HFFc6 (cell line): ENCODE measurements at places on chromosomes 6 and 20. TPM values are rescaled to one million over a fixed set of nuclear protein-coding genes. Genes with fewer than 3 reads are reported as not detected.

RFX6 gene
- total RNA-seq = not detected in 2 replicates

GABRR1 gene
- total RNA-seq = not detected in 3 replicates

GRCh38 chr6:1336246-1336843 is 24.4 kb downstream of the FOXQ1 start:
- H3K27me3 ChIP-seq = peaks cover 7% of the 10 kb centered on the region; the same call in 1 of the 2 replicates
- DNase-seq = no peak
- peaks cover 42% of the 10 kb centered on the region for H3K4me1 ChIP-seq
- H3K27ac ChIP-seq = no peak overlapping the region

DNA sequence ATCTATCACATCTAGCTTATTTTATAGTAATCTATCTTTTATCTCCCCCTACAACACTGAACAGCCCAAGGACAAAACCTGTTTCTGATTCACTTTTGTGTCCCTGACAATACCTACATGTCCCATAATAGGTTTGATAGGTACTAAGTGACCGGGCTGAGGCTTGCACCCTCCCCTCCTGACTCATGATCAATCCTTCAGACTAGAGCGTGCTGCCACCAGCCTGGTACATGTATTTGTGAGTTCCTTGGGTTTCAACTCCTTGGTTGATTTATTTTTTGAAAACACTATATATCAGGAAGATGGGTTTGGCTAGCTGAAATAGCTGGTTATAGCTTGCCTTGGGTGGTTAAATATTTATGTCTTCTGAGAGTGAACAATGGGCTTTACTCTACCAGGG is 41.6 kb upstream of the RAB23 start:
- peaks cover 96% of the 10 kb centered on the region for H3K4me1 ChIP-seq
- no peak for DNase-seq
- H3K27ac ChIP-seq = peak overlapping the region; percentile 98
- H3K36me3 ChIP-seq = peaks cover 13% of the 10 kb centered on the region

- H3K4me1 ChIP-seq = peaks cover 70% of the 10 kb centered on the region
- no peaks in the 10 kb centered on the region for H3K27me3 ChIP-seq
- DNase-seq = no peak
- H3K36me3 ChIP-seq = 0 out of 2 replicates have a peak, but pooled peaks cover 5% of the 10 kb centered on the region
Observed at GRCh38 chr6:24931296-24931695, 4.5 kb downstream of the RIPOR2 start.

DNA sequence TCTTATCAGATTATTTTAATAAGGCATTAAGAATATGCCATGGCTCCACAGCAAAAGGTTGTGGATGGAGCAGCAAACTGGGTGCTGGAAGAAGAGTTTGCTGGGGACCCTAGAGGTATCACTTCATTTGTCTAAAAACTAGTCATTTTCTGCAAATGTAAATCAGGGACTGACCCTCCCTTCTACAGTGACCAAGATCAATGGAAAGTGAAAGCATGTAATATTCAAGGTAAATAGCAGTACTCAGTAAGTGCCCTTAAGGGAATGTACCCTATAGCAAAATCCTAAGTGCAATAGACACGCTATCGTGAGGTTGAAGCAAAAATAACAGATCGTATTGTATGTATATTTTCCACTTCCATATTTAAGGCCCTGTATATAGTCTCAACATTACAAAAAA is 38.7 kb downstream of the TRDN start:
- H3K27me3 ChIP-seq = no peaks in the 10 kb centered on the region
- no peaks in the 10 kb centered on the region for H3K36me3 ChIP-seq
- H3K4me3 ChIP-seq = no peak overlapping the region
- H3K4me1 ChIP-seq = no peaks in the 10 kb centered on the region
- no peak overlapping the region for H3K27ac ChIP-seq

SLC26A8 gene
- total RNA-seq = not detected in 3 replicates

DNA sequence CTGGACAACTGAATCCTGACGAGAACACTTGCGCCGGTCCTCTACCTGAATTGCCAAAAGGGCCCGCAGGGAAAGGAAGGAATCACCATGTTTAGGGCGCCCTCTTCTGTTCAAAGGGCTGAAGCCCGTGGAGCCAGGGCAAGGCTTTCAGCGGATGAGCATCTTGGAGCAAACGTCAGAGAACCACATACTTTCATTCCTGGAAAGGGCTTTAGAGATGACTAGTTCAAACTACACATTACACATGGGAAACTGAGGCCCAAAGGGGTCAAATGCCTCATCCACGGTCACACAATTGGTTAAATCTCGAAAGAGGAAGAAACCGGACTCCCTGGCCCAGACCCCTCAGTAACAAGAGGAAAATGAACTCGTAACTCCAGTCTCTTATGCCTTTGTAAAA is 11.5 kb upstream of the ZNF133 start:
- H3K4me1 ChIP-seq = peaks cover 21% of the 10 kb centered on the region
- peak; percentile 38 for DNase-seq
- no peak overlapping the region for H3K27ac ChIP-seq
- peaks cover 19% of the 10 kb centered on the region for H3K27me3 ChIP-seq
- H3K36me3 ChIP-seq = no peaks in the 10 kb centered on the region

PSORS1C2 gene
- not detected in 3 replicates for total RNA-seq

GRCh38 chr6:64817525-64817924 is 889.5 kb downstream of the EYS start:
- H3K4me3 ChIP-seq = no peak overlapping the region
- H3K27me3 ChIP-seq = no peaks in the 10 kb centered on the region
- no peaks in the 10 kb centered on the region for H3K4me1 ChIP-seq
- no peak for DNase-seq
- no peaks in the 10 kb centered on the region for H3K36me3 ChIP-seq
- no peak overlapping the region for H3K27ac ChIP-seq

DNA sequence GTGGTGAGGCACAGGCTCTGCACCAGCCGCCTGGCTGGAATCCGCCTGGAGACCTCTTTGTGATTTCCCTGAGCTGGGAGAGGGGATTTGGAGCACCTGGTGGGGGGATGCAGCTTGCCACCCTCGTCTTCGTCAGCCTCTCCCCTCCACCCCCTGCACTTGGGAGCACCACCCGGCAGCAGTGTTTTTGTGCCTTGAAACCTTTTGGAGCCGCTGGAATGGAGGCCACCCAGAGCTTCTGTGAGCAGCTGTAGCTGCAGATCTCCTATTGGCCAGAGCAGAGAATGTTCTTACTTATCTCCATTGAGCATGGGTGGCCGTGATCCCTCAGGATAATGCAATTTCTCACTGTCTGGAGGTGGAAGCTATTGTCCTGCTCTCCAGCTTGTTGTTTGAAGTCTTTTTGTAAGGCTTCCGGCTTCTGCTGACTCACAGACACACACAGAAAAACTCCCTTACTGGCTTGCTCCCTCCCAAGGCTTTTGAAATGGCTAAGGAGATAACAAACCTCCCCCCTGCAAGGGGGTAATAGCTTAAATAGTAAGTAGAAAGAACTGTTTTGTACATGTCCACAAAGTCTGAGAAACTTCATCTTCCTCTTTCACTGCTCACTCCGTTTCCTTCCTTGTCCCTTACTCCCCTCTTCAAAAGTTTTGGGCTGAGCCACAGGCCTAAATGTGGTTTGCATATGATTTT is 271.2 kb downstream of the PRL start:
- no peaks in the 10 kb centered on the region for H3K27me3 ChIP-seq
- peaks cover 9% of the 10 kb centered on the region; the same call in 1 of the 2 replicates for H3K36me3 ChIP-seq
- DNase-seq = peak; percentile 29
- peak overlapping the region; percentile 73 for H3K27ac ChIP-seq
- H3K4me1 ChIP-seq = peaks cover 14% of the 10 kb centered on the region
- H3K4me3 ChIP-seq = no peak overlapping the region; the same call in 1 of the 2 replicates

NOL7 gene
- total RNA-seq = 70.4 to 85.3 TPM (median 84.6 TPM) in 3 replicates

DNA sequence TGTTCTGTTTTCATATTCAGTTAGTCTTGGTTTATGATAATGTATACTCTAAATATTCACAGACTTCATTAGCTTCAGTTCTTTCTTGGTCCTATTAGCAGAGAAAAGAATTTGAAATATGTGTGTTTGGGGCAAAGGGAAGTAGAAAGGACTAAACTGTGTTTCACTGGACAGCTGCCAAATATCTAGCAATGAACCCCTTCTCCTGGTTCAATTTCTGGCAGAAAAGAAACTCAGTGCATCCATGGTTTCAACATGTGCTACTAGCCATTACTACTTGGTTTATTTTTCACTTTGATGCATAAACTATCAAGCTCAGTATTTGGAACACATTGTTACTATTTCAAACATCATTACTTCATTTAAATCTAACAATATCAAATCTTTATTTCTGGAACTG is 43.6 kb downstream of the FBXL4 start:
- no peaks in the 10 kb centered on the region for H3K27me3 ChIP-seq
- peaks cover 13% of the 10 kb centered on the region; the same call in 1 of the 2 replicates for H3K4me1 ChIP-seq
- H3K36me3 ChIP-seq = peaks cover 30% of the 10 kb centered on the region
- H3K4me3 ChIP-seq = no peak overlapping the region
- no peak for DNase-seq

DNA sequence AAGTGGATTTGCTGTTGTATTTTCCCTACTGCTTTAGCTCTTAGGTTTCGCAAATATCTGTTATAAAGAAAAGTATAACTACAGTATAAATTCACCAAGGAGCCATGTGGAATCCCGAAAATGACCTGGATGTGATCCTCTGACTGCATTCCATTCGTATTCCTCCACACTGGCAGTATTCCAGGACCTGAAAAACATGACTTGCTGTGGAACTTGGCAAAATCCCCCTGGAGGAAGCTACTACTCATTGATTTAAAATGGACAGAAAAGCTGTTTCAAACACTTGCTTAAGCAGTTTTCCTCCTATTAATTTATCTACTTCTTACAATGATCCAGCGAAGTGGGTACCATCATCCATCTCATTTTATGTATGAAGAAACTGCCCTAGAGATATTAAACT is 13.3 kb upstream of the ENPP5 start:
- no peak overlapping the region for H3K27ac ChIP-seq
- peak; percentile 69 for DNase-seq
- H3K4me3 ChIP-seq = no peak overlapping the region
- H3K4me1 ChIP-seq = no peaks in the 10 kb centered on the region

MRAP2 gene
- total RNA-seq = not detected in 3 replicates

SMPDL3A gene
- total RNA-seq = 4.8 and 7.1 TPM in 2 replicates

DEFB124 gene
- total RNA-seq = not detected in 3 replicates

DNA sequence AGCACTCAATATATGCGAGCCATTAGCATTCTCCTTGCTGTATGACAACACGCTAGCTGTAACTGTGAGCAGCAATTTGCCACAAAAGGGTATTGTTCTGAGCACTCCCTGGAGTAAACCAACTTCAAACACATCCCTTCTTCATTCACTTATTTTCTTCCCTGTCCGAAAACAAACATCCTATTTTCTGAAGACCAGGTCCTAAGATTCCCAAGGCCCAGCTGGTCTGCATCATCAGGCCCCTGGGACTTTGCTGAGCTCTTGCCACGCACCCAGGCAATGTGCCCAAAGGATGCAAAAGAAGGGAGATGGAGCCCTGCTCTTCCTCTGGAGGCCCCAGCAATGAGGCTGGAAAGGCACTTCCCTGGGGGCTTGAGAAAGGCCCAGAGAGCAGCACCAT is 118.1 kb downstream of the PREX1 start:
- H3K27ac ChIP-seq = no peak overlapping the region
- peaks cover 6% of the 10 kb centered on the region for H3K27me3 ChIP-seq
- H3K4me1 ChIP-seq = no peaks in the 10 kb centered on the region
- H3K4me3 ChIP-seq = no peak overlapping the region
- DNase-seq = no peak

DNA sequence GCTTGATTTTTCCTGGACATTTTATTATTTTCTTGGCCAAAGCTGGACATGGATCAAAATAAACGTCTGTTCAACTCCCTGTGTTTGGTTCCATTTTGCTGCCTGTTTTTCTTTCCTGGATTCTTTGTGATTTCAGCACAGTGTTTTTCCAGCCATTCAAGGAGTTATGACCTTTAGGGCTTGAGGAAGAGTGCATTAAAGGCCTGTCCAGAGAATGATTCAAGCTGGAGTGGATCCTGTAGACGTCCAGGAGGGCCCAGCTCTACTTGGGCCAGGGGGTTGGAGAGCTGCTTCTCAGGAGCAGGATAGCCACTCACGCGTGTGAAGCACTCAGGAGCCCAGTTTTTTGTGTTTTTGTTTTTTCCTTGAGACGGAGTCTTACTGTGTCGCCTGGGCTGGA is 56.5 kb upstream of the IER3 start:
- H3K27ac ChIP-seq = no peak overlapping the region
- H3K27me3 ChIP-seq = no peaks in the 10 kb centered on the region; the same call in 1 of the 2 replicates
- no peak overlapping the region for H3K4me3 ChIP-seq
- DNase-seq = no peak
- H3K36me3 ChIP-seq = no peaks in the 10 kb centered on the region

PTK6 gene
- 0.07 to 0.09 TPM in 2 of 3 replicates, not detected in the other for total RNA-seq

MYLK4 gene
- 0.11 and 0.16 TPM in 2 replicates for total RNA-seq

DNA sequence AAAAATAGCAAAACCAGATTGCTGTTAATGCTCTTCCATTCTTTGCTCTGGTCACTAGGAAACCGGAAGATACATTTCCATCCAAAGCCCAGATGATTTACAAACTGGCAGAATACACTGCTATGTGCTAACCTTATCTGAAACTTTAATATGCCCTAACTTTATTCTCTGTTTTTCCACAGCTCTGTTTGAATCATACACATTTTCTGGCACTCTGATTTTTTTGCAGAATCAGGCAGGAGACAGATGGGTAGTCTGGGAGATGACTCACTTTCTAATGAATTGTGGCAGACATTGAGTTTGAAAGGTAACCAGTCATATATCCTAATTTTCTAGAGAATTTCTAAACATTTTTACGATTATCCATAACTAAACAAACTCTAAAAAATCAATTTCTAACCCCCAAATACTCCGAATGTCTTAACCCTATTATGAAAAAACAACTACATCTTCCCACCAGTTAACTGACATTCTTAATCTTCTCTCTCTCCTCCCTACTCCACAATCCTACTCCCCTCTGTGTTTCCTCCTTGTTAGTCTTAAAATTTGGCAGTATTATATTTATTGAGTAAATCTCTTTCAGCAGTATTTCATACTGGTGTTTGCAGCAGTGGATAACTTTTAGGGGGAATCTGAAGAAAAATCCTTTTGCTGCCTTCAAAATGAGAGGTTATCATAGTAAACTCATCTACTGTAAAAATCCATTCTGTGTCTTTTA is 63.5 kb downstream of the MAN1A1 start:
- peaks cover 4% of the 10 kb centered on the region; the same call in 1 of the 2 replicates for H3K36me3 ChIP-seq
- DNase-seq = no peak
- H3K27me3 ChIP-seq = no peaks in the 10 kb centered on the region
- H3K4me3 ChIP-seq = no peak overlapping the region

FUT9 gene
- not detected in 3 replicates for total RNA-seq

GRCh38 chr6:158571826-158572652 is 12.1 kb downstream of the TMEM181 start:
- H3K27ac ChIP-seq = no peak overlapping the region
- no peak for DNase-seq
- no peaks in the 10 kb centered on the region; the same call in 1 of the 2 replicates for H3K27me3 ChIP-seq
- H3K4me3 ChIP-seq = no peak overlapping the region

GSTA1 gene
- 0.28 to 0.33 TPM (median 0.30 TPM) in 3 replicates for total RNA-seq

- H3K27ac ChIP-seq = no peak overlapping the region
- no peaks in the 10 kb centered on the region for H3K36me3 ChIP-seq
- no peaks in the 10 kb centered on the region for H3K4me1 ChIP-seq
- DNase-seq = no peak
- no peak overlapping the region for H3K4me3 ChIP-seq
Observed at GRCh38 chr6:103983860-103984259, 875.9 kb downstream of the HACE1 start.
